ENCODE measurements at places on chromosomes 1 and 21.
A peak's percentile ranks its signal among the peaks of the same experiment; 100 is the strongest.

GRCh38 chr1:183593356-183593755, 3.1 kb upstream of the NCF2 start:
- no peak for DNase-seq

DNA sequence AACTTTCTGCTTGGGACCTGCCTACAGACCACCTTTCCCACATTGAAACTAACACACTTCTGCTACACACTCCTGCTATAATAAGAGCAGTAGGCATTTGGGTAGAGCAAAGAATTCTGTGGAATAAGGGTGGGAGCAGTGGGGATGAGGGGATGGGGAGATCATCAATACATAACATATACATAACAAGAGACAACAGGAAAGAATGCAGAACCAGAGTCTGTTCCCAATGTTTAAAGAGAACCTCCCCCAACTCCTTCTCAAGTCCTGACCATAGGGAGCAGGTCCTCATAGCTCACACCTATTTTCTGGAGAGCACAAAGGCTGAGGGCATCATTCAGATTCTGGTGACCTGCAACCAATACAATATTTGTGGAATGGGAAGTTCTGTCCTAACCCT, 121.6 kb upstream of the BARHL2 start:
- no peak for DNase-seq

DNA sequence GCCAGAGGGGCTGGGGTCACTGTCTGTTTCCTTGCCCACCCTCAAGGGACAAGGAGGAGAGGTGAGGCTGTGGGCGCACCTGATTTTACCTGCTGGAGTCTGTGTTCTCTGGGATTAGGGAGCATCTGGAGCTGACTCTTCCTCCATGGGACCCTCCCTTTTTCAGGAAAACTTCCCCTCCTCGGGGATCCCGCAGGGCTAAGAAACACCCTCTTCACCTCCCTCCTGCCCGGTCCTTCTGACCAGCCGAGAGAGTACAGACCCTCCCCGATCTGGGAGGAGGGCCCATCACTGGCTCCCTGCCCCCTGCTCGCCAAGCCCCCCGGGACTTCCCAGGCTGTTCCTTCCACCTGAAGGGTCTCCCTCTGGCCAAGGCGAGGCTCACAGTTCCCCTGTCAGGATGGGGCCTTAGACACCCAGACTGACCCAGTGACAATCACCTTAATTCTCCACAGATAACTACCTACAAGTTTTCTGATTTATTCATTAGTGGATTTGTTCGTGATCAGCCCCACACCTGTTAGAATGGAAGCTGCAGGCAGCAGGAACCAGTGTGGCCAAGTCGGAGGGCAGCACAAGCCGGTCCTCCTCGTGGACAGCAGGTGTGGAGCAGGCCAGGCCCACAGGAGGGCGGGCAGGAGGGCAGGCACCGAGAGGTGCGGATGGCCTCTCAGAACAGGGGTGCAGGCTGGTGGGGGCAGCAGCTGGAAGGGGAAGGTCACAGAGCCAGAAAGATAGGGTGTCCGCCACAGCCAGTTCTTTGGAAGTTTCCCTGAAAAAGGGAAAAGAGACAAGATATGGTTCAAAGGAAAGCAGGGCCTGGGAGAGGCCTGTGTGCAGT, 15.9 kb upstream of the SAMD11 start:
- no peak for DNase-seq

DNA sequence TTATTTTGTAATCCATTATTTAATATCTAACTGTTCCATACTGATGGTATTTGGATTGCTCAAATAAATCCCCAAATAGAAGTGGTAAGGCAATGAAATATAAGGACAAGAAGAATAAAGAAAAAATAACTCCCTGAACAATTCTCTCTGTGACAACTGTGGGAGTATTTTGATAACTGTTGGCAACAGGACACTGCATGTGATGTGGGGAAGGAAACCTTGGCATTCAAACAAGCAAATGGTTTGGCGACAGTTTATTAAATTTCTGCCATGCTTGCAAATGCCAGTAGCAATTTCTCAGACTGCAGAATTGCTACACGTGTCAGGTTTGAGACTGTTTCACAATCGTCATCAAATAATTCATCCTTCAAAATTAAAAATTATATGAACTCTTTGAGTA, 8.6 kb upstream of the MRPL39 start:
- DNase-seq, result no peak

DNA sequence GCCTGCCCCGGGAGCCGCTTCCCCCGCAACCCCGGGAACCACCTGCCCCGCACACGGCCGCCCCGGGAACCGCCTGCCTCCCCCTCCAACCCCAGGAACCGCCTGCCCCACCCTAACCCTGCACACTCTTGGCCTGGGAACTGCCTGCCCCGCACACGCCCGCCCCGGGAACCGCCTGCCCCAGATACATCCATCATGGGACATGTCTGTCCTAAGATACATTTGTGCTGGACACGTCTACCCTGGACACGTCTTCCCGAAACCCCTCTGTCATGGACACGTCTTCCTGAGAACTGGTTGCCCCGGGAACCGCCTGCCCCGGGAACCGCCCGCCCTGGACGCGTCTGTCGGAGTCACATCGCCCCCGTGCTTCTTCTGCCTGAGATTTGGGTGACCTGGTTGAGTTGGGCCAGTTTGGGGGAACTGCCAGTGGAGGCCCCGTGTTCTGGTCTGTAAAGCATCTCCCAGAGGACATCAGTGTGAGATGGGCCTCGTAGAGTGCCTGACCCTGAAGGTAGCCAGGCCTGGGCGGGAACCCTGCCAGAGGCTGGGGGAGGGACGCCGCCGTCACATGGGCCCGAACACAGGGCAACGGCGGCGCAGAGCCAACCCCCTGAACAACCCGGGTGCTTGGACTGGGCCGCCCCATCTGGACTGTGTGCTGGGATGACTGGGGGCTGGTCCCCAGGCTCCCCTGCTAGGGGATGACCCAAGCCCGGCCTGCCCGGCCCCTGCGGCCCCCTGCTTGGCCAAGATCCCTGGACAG, 3.6 kb downstream of the PERM1 start:
- no peak for DNase-seq

DNA sequence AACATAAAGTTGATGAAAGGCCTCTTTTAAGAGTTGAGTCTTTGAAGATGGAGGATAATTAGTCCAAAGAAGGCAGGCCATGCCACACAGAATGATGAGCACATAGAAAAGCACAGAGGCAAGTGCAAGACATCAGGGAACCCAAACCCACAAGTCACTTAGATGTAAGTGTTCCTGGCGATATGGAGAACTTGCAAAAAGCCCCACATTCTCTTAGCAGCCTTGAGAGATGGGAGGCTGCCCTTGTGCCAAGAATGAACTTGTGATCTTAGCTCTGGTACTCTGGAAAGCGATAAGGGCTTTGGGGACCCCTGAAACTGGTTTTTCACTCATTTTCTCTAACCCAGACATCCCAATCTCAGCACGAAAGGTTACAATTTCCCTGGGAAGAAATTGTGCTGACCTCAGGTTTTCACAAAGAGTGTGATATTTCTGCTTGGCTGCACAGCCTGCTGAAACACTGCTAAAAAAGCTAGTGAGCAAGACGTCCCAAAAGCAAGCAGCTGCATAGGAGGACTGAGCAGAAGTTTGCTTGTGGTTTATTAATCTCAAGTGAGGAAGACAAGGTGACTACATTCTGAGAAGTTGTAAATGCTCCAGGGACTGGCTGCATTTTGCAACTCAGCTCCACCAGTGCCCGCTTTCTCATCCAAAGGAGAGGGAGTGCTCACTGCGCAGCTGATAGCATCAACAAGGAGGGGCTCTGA, 496.9 kb upstream of the CAMK1G start:
- DNase-seq, result no peak

- no peak for DNase-seq
Measured at GRCh38 chr1:67148516-67149178, 13.9 kb upstream of the C1orf141 start.

- peak; percentile 64 for DNase-seq
Measured at GRCh38 chr1:36160949-36161485, 5.1 kb downstream of the MAP7D1 start.

DNA sequence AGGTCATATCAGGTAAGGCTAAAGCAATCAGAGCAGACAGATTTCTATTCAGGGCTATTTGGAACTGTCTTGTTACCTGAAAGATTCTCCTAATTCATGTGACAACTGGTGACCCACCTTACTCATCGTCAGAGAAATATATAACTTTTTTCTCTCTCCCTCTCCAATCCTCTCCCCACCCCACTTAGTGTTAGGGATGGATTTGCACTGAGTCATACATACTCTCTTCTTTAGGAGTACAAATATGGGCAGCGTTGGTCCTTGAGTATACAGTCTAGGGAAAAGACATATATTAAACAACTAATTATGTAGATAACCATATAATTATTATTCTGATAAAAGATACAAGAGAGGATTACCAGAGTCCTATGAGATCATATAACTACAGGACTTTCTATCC, 246.3 kb downstream of the HHIPL2 start:
- no peak for DNase-seq

GRCh38 chr1:234897390-234897749, 231.3 kb downstream of the TOMM20 start:
- no peak for DNase-seq

GRCh38 chr21:28767523-28767922, 225.2 kb downstream of the LTN1 start:
- no peak for DNase-seq

- DNase-seq, result no peak
Measured at GRCh38 chr21:37039411-37040075, 33.0 kb downstream of the RIPPLY3 start.

DNA sequence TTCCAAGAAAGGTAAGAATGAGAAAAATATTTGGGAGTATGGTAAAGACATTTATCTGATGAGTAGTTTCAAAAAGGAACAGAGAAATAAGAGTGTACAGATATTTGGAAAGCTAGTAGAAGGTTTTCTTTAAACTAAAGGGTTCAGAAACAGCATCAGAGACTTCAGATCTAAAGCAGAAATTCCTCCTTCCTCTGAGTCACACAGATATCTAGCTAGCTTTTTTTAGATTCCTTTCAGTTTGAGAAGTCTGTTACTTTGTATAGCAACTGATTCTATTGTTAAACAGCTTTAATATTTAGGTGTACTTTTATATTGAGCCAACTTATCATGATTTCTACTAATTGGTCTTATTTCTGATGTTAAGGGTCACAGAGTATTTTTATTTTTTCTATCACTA, 4.7 kb downstream of the AMY2B start:
- DNase-seq, result no peak

DNA sequence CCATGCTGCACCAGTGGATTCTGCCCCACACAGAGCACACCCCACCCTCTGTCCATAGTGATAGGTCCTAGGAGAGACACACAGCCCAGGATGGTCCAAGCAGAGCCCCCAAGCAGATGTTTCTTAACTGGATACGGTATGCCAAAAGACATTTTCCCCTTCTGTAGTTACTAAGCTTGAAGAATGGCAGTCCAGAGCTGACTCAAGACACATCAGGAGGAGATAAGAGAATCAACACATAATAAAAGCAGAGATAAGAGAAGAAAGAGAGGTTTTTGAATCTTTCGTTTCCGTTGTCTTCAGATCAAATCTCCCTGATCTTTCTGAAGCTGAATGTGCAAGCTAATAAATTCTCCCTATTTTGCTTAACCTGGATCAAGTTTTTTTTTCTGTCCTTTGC, 21.8 kb upstream of the CASQ2 start:
- no peak for DNase-seq

DNA sequence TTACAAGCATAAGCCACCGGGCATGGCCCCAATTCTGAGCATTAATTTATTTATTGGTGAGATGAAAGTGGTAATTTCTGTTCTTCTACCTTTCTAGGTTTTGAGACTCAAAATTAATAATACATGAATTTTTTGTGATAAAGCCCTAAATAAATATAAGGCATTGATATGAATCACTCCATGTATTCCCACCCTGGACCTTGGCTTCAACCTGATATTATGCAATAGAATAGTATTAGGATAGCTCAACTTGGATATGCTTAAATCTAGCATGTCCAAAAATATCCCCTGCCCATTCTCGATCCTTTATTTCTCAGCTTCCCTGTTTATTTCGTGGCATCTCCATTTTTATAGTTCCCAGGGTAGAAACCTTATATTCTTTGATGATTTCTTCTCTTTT, 2.5 kb downstream of the AGL start:
- no peak for DNase-seq

- DNase-seq, result no peak
Measured at GRCh38 chr1:42209526-42210251, 45.1 kb upstream of the GUCA2A start.

Data from activated T-helper 1 cell treated with anti-CD3 and anti-CD28 coated beads, Interleukin-12 subunit alpha, Interleukin-12 subunit beta, Interleukin-2, Interleukin-4 antibody, amounts not matched to agents 30 ng/mL and 10 ng/mL and 1 ng/mL, durations not matched to agents 14 hours and 24 hours and 36 hours (primary cell).